Neural progenitor cell (in vitro differentiated cells): ENCODE measurements at places on chromosomes 16 and 17. TPM values are rescaled to one million over a fixed set of nuclear protein-coding genes. Genes with fewer than 3 reads are reported as not detected.

DNA sequence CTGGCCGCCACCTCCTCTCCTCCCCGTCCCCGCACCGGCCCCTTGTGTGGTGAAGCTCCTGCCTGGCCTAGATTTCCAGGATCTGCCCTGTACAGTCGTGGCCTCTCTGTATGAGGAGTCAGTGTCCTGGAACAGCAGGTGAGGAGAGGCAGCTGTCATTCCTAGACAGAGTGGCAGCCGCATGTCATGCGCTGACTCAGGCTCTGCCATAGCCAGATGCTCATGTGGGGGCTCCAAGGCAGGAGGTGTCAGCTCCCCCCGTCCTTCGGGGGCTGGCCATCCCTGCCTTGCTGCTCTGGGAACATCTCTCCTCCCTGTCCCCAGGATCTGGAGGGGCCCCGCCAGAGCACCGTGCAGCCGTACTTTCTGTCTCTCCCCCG is 60.4 kb downstream of the BAIAP2 start:
- DNase-seq, result no peak

- DNase-seq, result peak; percentile 12
Measured at GRCh38 chr16:11530171-11530940, 56.4 kb downstream of the LITAF start.

GRCh38 chr17:68867759-68868516 is 87.3 kb downstream of the ABCA8 start:
- no peak for DNase-seq

The HSF5 gene
- 0.03 TPM in 1 of 2 replicates, not detected in the other for total RNA-seq

DNA sequence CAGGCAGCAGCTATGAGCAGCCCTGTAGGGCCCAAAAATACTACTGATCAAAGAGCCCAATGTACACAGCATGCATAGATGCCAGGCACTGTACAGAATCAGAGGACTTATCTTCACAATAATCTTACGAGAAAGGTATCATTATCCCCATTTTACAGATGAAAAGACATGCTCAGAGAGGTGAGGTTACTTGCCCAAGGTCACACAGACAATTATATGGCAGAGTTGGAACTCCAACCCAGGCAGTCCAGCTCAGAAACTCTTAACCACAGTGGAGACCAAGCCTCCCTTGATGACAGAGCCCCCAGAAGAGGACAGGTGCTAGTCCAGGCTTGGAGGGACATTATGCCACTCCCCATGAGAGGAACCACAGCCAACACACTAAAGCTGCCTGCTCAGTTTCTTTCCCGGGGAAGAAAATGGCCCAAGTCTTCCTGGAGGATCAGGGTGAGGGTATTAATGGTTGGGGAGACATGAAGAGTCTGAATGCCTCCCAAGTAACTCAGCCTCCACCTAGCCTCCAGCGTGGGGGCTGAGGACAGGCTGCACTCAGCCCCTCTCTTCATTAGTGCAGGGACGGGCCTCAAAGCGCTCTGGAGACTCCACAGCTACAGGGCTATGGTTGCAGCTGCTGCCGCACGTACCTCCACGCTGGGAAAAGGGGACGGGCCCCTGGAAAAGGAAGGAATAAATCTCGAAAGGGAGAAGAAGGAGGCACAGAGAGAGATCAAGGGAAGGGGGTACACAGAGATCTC is 826 bp downstream of the UNC119 start:
- DNase-seq, result peak; percentile 40

DNA sequence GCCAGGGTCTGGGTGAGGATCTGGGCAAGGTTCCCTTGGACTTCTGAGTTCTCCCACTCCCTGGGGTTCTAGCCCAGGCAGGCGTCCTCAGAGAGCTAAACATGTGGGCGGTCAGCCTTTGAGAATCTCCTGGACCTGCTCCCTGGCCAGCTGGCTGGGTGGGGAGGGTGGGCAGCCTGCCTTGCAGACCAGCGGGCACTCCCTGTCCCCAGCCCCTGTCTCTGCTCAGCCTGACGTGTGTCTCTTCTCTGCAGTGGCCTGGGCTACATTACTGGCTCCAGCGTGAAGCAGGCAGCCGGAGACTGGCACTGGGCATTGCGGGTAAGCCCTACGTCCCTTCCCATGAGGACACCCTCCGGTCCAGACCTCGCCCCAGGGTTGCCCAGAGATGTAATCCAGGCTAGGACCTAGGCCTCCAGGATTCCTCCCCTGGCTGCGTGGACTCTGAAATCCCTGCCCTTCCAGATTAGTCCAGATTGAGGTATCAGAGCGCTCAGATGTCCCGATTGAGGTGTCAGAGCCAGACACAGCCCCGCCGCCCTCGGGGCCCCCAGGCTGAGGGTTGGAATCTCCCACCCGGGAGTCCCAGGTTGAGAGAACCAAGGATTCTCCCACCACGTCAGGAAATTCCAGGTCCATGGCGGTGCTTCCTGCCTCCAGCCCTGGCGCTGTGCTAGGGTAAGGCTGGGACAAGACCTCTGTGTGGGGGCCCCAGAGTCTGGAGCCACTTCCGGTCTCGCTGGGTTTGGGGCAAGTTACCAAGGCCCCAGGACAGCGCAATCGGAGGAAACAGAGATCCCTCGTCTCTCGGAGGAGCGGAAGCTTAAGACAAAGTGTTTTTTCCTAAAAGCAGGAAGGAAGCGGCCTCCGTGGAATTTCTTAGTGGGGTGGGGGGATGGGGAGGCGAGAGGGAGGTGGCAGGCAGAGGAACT is 24.1 kb downstream of the MYBBP1A start:
- DNase-seq, result no peak

DNA sequence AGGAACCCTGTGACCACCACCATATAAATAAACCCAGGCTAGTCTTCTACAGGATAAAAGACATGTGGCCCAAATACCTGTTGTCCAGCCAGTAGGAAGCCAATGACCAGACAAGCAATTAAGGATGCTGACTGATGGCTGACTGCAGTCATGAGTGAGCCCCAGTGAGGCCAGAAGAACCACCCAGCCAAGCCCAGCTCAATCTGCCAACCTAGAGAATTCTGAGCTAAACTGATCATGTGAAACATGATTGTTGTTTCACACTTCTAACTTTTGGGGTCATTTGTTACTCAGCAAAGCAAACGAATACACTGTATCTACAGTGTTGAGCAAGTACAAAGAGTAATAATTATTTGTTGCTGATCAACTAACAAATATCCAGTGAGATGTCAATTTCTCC is 86.4 kb downstream of the DNAH3 start:
- no peak for DNase-seq

The LYRM9 gene
- 16.0 and 25.5 TPM in 2 replicates for total RNA-seq

GRCh38 chr17:58783380-58783779 is 27.7 kb downstream of the PPM1E start:
- no peak for DNase-seq

DNA sequence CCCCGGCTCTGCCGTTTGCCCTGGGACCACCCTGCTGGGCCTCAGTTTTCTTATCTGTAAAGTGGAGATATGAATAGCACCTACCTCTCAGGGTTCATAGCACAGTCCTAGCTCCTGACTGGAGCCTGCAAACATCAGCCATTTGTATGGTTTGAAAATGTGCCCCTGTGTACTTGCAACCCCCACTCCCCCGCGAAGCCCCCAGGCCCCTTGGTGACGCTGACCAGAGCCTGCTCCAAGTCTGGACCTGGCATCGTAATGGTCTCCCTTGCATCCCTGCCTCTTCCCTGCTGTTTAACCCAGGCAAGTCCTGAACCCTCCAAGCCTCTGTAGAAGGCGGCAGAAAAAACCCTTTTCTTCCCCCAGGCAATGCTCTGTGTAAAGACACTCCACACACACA is 128.0 kb downstream of the IRF8 start:
- no peak for DNase-seq

- DNase-seq, result peak; percentile 56
Measured at GRCh38 chr17:74432424-74432690, 469 bp downstream of the GPRC5C start.

GRCh38 chr17:39200070-39200879 is at the start of gene RPL19:
RPL19 (plus strand) TSS chr17:39200283; CDS start chr17:39200345, 62 bp downstream.
- DNase-seq, result peak; percentile 90

The PTX4 gene
- not detected in 2 replicates for total RNA-seq

GRCh38 chr16:66954097-66954659 is 6.9 kb upstream of the CES3 start:
- peak; percentile 50 for DNase-seq

The ABCA8 gene
- not detected in 2 replicates for total RNA-seq

DNA sequence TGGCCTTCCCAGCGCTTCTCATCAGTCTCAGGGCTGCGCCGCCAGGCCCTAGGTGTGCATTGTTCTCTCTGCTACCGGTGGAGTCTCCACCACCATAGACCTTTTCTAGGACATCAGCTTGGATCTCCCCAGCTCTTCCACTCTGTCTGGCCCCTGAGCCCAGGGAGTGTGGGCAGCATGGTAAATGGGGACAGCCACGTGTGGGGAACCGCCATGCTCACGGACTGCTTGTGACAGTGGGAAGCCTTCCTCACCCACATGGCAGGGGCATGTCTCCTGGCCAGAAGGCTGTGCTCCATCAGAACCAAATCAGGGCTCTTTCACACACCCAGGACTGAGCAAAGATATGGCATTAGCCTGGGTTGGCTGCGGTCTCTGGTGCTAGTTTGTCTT is 51.3 kb downstream of the TNFRSF13B start:
- no peak for DNase-seq

The CDH5 gene
- 0.25 TPM in 1 of 2 replicates, not detected in the other for total RNA-seq

DNA sequence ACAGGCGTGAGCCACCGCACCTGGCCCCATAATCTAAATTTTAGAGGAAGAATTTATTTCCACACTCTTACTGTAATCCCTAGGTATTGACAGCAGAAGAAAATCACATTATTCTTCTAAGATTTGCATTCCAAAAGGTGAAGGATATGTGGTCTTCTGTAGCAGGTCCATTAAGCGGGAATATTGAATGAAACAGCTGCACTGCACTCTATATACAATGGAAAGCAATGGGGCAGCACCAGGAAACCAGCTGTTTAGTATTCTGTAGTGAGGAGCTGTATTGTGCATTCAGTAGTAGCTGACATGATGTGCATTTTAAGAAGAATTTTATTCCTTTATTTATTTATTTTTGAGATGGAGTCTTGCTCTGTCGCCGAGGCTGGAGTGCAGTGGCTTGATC is 49.6 kb downstream of the PSMD12 start:
- DNase-seq, result no peak

The ADGRG3 gene
- not detected in 2 replicates for total RNA-seq

- peak; percentile 57 for DNase-seq
Measured at GRCh38 chr16:79158337-79158736, 442.2 kb downstream of the MAF start.

The NTN1 gene
- total RNA-seq, result 0.45 and 2.4 TPM in 2 replicates

- no peak for DNase-seq
Measured at GRCh38 chr16:50271148-50272041, 5.0 kb downstream of the ADCY7 start.

The PRSS33 gene
- 0.40 and 0.73 TPM in 2 replicates for total RNA-seq

DNA sequence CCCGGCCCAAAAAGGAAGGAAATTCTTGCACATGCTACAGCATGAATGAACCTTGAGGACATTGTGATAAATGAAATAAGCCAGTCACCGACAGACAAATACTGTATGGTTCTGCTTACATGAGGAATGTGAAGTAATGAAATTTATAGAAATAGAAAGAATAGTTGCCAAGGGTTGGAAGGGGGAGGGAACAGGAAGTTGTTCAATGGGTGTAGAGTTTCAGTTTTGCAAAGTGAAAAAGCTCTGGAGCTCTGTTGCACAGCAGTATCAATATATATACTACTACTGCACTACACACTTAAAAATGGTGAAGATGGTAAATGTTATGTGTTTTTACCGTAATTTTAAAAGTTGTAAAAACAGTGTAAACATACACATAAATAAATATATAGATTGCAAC is 43.7 kb downstream of the PKD1L3 start:
- no peak for DNase-seq

DNA sequence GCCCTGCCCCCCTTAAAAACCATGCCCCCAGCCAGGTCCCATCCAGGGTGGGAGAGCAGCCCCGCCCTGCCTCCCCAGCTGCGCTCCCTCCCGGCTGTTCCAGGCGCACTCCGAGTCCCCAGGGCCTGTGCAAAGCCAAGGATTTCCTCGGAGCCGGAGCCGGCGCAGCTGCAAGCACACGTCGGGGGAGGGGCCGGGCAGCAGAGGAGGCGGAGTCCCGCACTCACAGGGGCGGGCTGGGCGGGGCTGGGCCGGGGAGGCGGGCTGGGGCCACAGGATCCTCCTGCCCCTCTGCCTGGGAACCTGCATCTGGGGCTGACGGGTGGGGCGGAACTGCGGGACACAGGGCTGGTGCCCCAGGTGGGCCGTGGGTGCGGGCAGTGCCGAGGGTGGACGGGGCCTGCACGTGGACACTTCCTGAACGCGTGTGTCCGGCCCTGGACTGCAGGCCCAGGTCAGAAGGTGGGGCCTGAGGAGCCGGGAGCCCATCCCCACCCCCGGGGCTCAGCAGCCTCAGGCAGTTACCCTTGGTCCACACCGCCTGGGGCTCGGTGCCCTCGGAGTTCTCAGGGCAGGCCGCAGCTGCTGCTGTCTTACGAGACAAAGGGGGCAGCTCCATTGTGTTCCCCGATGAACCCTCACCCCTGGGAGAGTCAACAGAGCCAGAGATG is 24.0 kb upstream of the SSTR5 start:
- DNase-seq, result peak; percentile 89

DNA sequence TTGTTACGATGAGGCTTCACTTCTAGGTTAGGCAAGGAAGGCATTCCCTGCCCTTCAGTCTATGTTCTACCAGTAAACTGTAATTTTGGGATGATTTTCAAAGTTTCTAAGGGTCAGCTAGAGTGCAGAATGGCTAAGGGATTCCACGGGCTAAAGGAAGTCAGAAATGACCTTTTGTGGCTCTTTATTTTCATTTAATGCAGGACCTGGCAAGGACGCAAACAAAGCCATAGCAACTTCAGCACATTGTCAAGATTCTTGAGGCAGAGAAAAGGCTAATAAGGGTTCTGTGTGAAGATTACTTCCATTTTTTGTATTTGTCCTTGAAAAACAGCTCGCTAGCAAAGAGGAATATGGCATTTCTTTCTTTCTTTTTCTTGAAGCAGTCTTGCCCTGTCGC is 76.6 kb downstream of the STX8 start:
- DNase-seq, result no peak

DNA sequence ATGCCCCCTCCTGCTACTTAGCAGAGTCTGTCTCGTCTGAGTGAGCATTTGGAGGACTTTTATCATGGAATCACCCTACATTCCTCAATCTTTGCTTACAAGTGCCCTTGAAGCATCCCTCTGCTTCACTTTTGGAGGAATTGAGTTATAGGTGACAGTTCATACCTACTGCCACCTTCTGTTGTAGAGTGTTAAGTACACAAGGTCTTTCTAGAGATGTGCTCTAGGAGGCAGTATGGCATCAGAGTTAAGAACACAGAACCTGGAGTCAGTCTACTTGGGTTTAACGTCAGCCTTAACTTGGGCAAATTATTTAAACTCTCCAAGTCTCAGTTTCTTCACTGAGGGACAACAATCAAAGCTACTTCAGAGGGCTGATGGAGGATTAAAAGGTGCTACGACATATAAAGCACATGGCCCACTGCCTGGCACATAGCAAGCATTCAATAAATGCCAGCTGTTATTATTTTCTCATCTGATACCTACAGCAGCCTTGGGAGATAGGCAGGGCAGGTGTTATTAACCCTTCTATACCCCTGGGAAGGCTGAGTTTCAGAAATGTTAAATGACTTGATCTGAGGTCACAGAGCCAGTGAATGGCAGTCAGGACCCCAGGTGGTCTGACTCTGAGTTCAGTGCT is 62.2 kb downstream of the UTP18 start:
- DNase-seq, result peak; percentile 70

The DNAH17 gene
- 0.03 TPM in 1 of 2 replicates, not detected in the other for total RNA-seq
